ENCODE measurements at places on chromosomes 3 and 15. TPM values are rescaled to one million over a fixed set of nuclear protein-coding genes. Genes with fewer than 3 reads are reported as not detected.

PLXND1 gene
- 19.2 TPM for total RNA-seq

CYP1A1 gene
- total RNA-seq: 2.3 TPM

CD47 gene
- total RNA-seq: 48.4 TPM

MESP2 gene
- 1.3 TPM for total RNA-seq

NR1I2 gene
- total RNA-seq: 0.04 TPM

ACTC1 gene
- total RNA-seq: not detected
